ENCODE measurements at places on chromosomes 4 and X.
A peak's percentile ranks its signal among the peaks of the same experiment; 100 is the strongest.

- DNase-seq, result no peak
Measured at GRCh38 chrX:85544609-85545008, 165.1 kb upstream of the POF1B start.

DNA sequence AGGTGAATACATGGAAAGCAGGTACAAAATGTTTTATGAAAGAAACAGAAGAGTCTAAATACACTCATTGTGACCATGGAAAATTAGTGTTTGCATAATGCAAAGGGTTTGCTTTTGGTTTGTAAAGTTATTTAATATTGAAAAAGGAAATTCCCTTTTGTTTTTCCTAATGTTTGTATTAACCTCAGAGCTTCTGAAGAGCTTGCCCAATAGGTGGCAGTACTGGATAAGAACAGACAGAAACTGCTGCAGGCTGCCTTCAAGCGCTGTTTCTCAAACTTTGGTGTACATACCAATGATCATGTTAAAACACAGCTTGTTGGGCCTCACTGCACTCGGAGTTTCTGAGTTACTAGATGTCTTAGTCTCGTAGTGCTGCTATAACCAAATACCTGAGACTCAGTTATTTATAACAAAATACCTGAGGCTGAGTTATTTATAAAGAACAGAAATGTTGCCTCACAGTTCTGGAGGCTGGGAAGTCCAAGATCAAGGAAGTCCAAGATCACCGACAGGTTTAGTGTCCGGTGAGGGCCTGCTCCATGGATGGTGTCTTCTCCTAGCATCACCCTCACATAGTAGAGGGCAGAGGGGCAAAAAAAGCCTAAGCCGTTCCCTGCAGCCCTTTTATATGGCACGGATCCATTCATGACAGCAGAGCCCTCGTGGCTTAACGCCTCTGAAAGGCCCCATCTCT lies 54.2 kb downstream of the SUPT20HL2 start:
- DNase-seq, result peak; percentile 43

DNA sequence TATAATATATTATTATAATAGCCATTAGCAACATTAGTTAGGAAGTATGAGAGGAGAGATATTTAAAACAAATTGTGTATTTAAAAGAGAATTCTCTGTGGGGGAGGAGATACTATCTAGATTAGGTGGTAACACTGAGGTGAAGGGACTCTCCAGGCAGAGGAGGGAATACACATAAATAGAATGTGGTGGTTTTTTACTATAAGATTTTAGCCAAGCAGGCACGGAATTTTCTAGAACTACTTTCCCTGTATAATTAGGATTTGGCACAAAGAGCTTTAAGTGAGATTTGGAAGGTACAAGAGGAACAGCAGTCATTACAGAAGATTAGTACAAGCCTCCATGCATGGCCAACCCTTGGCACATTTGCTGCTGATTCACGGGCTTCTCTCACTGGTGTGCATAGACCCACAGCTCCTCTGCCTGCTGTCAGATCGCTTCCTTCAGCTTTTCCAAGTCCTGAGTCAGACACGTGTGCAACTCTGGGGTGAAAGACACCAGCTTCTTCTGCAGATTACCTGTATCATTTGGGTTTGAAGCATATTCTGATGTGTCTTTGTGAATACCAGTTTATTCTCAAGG lies 685.5 kb downstream of the KCTD8 start:
- DNase-seq, result no peak

- no peak for DNase-seq
Measured at GRCh38 chr4:172517391-172517790, 651.2 kb upstream of the GALNT7 start.

GRCh38 chr4:24605216-24605615 lies 20.9 kb upstream of the DHX15 start:
- no peak for DNase-seq

GRCh38 chr4:156888762-156889161 lies 82.8 kb downstream of the PDGFC start:
- DNase-seq, result no peak

- DNase-seq, result no peak
Measured at GRCh38 chrX:37371578-37371991, 22.4 kb downstream of the PRRG1 start.

DNA sequence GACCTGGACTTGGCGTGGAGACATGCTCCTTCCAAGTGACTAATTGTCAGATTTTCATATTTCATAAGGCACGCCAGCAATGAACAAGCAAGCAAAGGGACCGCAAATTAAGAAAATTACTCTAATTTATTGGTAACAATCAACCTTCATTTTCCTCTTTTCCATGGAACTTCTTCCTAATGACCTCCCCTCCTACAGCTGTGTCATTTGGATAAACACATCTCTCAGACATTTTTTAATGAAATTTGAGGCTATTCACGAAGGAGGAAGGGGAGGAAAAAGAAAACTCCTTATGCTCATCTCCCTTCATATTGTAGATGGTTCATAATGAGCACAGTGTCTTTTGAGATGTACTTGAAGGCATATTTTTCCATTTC lies 38.6 kb upstream of the TLR3 start:
- DNase-seq, result no peak

GRCh38 chr4:186318481-186318880 lies 52.5 kb downstream of the F11 start:
- DNase-seq, result no peak

DNA sequence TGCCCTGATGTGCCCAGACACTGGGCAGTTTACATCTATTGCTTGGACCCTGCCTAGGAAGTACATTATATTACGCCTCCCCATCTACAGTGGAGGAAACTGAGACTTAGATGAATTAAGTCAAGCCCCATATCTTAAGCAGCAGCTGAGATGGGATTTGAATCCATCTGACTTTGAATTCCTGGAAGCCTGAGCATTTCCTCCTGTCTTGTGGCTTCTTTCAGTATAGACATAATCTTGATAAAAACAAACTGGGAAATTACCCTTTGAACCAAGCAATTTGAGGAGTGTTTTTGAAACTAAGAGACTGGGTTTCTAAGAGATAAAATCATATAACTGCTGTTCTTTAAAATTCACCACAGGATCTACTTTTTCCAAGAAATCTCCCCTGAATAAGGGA lies 18.6 kb downstream of the LIMCH1 start:
- DNase-seq, result no peak

DNA sequence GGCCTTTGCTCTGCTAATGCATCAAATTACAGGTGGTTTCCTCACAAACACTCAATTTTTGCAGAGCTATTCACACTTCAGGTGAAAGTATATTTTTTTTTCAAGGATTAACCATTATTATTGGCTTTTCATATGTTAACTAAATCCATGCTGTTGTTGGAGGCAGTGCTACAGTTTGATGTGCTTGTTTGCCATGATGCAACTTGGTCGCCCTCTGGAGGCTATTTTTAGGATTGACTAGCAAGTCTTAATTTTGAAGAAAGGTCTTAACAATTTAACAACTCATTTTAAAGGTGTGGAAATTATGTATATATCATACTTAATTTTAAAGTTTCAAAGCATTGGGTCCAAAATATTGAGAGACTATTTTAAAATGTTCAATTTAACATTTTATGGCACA lies 168.8 kb upstream of the FAM47A start:
- peak; percentile 44 for DNase-seq

- no peak for DNase-seq
Measured at GRCh38 chrX:132226169-132226568, 6.9 kb upstream of the RAP2C start.

DNA sequence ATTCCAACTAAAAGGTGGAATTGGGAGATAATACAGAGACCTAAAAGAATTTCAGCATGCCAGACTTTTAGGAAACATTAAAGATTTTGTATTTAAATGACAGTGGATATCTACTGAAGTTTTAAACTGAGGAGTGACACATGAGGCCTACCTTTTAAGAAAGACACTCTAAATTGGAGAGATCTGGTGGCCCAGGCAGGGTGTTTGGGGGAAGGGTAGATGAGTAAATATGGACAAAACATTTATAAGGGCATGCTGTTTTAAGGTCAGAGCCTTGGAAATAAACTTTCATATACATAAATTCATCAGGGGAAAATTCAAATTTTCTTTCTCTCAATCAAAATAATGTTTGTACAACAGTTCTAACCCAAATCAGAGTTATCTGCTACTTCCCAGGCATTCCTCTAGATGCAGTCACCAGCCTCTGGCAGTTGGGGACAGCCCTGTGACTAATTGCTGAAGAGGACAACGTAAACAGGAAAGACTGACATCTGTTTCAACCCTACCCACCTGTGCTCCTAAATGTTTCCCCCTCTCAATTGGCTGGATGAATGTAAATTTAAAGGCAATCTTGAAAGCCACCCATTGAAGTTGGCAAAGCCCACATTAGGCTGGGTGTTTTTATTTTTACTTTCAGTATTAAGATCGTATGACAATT lies 1646.9 kb upstream of the ADGRL3 start:
- peak; percentile 22 for DNase-seq

DNA sequence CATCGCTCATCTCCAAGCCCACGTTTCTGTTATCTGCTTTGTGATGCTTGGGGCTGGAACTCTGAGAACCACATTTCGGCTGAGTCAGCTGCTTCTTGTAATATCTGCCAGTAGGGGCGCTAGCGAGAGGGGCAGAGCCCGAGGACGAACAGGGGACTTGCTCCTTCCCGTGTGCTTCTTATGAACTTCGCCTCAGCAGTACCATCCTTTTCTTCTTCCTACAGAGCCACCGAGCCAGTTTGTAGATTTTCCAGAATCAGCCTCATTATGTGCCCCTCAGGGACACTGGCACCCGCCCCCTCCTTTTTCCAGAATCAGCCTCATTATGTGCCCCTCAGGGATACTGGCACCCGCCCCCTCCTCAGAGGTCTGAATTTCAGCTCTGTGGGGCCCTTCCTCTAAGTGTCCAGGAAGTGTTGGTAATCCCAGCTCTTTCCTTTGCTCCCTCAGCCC lies 441.7 kb upstream of the RASGEF1B start:
- peak; percentile 45 for DNase-seq

GRCh38 chr4:10713591-10713990 lies 29.0 kb upstream of the CLNK start:
- no peak for DNase-seq

DNA sequence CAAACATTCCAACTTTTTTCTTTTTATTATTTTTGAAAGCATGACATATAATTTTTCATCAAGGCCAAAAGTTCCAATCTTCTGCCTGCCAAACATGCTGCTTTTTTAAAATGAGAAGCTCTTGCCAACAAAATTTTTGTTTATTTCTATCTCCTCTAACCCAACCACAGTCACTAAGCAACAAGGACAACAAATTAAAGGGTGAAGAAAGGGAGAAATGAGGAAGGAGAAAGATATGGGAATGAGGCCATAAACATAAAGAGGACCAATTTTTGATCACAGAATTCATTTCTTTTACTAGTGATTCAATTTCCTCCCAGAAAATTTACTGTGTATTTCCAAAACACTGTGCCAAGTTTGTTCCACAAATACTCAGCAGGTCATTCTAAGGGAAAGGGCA lies 537.0 kb upstream of the DIAPH2 start:
- DNase-seq, result no peak

DNA sequence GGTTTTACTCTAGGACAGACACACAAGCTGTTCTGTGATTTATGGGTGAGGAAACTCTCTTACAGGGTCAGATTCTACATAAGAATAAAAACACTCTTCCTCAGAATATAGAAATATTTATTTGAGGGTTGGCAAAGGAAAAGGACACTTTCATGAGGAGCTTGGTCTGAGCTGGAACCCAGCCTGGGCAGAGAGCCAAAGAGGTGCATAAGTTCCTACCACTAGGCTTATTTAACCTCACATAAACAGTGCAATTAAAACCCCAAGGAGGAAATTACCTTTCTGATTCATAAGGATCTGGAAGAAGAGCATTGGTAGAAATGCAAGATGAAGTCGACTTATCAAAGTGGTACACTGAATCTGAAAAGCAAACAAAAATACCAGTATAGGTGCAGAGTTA lies 32.9 kb downstream of the SETD7 start:
- no peak for DNase-seq

- no peak for DNase-seq
Measured at GRCh38 chr4:69800599-69800998, 40.2 kb upstream of the SULT1B1 start.
